T-helper 9 cell (primary cell): ENCODE measurements at places on chromosomes 1 and 21.

DNA sequence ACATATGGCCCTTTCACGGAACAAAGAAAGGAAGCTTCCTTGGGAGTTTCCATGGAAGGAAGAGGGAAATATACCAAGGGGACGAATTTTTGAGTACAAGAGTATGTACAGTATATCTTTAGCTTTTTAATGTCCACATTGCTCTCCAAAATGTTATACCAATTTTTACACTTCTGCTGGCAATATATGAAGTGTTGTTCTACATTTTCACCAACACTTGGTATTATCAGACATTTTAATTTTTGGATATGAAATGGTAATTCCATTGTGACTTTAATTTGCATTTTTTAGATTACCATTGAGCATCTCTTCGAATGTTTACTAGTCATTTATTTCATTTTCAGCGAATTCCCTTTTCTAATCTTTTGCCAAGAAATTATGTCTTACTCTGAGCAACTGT lies 5.5 kb upstream of the VPS45 start:
- no peak for DNase-seq

- DNase-seq = no peak
Observed at GRCh38 chr1:8015036-8015808, 10.9 kb downstream of the ERRFI1 start.

DNA sequence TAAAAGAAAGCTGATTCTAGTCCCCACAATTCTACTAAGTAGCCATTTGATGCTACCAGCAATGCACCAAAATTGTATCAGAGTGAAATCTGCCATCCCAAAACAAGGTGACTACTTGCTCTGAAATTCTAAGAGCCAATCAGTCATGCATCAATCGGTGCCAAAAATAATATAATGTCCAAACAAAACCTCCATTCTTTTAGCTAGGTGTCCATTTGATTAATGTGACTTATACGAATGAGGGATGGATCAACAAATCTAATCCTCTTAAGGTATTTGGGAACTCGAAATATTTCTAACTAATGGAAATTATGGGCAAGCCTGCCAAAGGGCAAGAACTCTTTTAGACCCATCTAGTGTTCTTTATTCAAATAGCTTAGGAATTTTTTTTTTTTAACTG lies 66.4 kb upstream of the NEK2 start:
- no peak for DNase-seq

DNA sequence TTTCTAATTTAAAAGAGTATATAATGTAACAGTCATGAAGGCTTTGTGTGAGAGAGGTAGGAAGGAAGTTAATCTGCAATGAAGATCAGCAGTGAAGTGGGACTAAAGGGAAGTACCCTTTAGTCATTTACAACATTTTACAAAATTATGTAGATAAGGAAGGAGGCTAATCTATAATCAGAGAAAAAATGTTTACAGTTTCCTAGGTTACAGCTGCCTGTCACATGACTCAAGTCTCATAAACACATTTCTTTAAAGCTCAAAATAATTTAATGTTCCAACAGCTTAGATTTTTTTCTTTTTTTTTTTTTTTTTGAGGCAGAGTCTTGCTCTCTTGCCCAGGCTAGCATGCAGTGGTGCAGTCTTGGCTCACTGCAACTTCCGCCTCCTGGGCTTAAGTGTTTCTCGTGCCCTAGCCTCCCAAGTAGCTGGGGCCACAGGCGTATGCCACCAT lies 26.2 kb upstream of the CAP1 start:
- no peak for DNase-seq
